ENCODE measurements at places on chromosomes 1 and 21.

DNA sequence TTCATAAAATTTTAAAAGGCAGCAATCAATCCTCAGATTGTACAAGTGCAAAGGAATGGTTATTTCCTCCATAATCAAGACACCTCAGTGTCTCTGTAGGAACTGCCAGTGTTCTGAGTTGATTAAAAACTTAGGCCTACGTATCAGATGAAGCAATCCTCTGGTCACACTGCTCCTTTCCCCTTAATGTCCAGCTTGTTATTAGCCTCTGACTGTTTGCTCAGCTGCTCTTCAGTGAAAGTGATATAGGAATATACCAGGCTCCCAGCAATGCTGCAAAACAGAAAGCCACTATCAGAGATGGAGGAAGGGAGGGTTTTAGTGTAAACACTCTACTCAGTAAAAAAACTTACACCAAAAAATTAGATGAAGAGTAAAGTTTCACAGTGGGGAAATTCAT lies 49.8 kb downstream of the SLC35D1 start:
- DNase-seq, result no peak

DNA sequence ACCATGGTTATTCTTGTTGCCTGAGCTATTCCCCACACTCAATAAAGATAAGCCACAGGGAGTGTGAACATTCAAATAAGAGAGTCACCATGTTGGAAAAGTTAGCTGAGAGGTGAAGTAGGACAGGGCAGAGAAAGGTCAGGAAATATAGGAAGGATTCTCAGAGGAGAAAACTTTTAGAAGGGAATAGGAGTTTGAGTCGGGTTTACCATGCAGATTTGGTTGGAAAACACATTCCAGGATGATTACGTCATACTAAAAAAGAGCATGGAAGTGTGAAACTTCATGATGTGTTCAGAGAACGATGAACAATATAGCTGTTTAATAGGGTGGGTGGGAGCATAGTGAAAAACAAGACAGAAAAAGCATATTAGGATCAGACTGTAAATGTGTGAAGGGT lies 1125.3 kb upstream of the ADGRL2 start:
- DNase-seq, result no peak

DNA sequence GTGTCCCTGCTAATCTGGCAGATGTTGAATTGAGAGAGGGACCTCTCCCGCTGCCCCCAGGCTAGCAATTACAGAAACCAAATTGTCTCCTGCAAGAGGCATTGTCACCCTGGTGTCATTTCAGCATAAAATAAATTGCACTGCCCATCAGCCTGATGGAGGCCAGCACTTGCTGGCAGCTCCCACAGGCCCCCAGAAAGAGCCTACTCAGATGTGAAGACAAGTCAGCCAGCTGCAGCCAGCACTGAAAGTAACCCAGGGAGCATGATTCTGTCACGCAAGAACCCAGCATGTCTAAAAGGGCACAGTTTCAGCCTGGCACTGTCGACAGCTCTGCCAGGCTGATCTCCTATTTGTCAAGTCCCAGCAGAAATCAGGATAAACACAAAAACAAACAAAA lies 110.3 kb upstream of the CTTNBP2NL start:
- no peak for DNase-seq

- DNase-seq, result no peak
Measured at GRCh38 chr1:11487196-11487751, 8.3 kb downstream of the DISP3 start.

DNA sequence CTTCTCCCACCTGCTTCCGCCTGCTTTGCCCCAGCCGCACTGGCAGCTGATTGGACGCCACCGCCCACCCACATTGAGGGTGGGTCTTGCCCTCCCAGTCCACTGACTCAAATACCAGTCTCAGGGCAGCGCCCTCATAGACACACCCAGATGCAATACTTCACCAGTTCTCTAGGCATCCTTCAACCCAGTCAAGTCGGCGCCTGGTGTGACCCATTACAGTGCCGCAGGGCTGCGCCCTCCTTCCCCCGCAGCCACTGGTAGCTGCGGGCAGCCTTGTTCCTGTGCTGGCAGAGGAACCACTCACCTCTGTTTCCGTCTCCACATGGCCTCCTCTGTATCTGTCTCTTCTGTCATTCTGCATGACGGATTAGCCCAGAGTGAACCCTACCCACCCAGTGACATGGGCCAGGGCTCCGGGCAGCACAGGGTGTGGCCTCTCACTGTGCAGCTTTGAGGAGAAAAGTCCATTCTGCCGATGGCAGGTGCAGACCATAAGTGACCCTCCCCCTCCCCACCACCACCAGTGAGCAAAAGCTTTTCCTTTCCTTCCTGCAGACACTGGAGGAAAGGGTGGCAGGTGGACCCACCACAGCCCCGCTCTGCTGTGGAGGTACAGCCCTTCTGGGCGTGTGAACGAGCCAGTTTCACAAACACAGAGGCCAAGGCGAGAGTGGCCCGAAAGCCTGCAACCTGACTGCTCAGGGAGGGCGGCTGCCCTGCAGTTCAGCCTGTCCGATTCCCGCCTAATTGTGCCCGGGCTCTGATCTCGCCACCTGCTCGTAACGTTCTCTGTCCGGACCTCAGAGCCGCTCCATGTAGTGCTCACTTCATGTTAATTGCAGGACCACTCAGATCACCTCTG lies 57.1 kb downstream of the FAAP20 start:
- DNase-seq, result no peak

GRCh38 chr1:204641936-204642335 lies 43.6 kb downstream of the LRRN2 start:
- DNase-seq, result no peak

DNA sequence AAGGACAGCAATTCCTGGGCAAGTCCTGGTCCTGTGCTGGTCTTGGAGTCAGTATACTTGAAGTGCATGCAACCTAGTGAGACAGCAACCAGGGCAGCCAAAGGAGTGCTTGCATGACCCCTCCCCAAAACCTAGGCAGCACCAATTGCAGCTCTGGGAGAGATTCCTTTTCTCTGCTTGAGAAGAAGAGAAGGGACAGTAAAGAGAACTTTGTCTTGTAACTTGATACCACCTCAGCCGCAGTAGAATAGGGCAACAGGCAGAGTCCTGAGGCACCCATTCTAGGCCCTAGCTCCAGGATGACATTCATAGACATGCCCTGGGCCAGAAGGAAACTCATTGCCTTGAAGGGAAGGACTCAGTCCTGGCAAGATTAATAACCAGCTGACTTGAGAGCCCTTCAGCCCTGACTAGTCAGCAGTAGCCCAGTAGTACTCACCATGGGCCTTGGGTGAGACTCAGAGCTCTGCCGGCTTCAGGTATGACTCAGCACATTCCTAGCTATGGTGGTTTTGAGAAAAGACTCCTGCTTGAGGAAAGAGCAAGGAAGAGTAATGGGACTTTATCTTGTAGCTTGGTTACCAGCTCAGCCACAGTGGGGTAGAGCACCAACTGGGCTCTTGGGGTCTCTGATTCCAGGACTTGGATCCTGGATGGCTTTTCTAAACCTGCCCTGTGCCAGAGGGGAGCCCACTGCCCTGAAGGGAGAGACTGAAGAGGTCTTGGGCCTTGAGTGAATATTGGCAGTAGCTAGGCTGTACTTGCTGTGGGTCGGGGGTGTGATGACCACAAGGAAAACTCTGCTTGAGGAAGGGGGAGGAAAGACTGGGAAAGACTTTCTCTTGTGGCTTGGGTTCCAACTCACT lies 51.7 kb upstream of the ACADM start:
- no peak for DNase-seq

- no peak for DNase-seq
Measured at GRCh38 chr1:62285984-62286785, 33.0 kb downstream of the KANK4 start.

- DNase-seq, result no peak
Measured at GRCh38 chr1:170213596-170213995, 67.8 kb downstream of the NTMT2 start.

Measured in stimulated activated CD4-positive, alpha-beta T cell treated with anti-CD3 and anti-CD28 coated beads, Interleukin-1b, Interleukin-23, amount 100 ng/mL, for 1 hour (primary cell).